ENCODE measurements at places on chromosomes 6 and 20. TPM values are rescaled to one million over a fixed set of nuclear protein-coding genes. Genes with fewer than 3 reads are reported as not detected.
A peak's percentile ranks its signal among the peaks of the same experiment; 100 is the strongest.

- H3K27me3 ChIP-seq = no peaks in the 10 kb centered on the region
- peaks cover 52% of the 10 kb centered on the region for H3K4me1 ChIP-seq
- peaks cover 4% of the 10 kb centered on the region for H3K36me3 ChIP-seq
- no peak overlapping the region for H3K4me3 ChIP-seq
- no peak overlapping the region for H3K27ac ChIP-seq
- DNase-seq = no peak
Measured at GRCh38 chr20:32362901-32363364, 4.8 kb downstream of the ASXL1 start.

Gene OTOR
- not detected for total RNA-seq

DNA sequence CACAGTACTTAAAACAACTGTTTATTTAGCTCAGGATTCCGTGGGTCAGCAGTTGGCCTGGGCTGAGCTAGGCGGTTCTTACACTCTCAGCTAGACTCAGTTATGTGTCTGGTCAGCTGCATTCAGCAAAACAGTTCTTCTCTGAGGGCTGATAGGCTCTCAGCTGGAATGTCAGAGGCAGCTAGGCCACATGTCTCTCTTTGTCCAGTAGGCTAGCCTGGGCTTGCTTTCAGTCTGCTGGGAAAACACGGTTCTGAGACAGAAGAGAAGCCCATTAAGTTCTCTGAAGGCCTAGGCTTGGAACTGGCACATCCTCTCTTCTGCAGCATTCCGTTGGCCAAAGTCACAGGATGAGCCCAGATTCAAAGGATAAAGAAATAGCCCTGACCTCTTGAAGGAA, 65.6 kb downstream of the TULP4 start:
- no peaks in the 10 kb centered on the region for H3K4me1 ChIP-seq
- DNase-seq = no peak
- H3K36me3 ChIP-seq = no peaks in the 10 kb centered on the region
- no peak overlapping the region for H3K4me3 ChIP-seq
- H3K27ac ChIP-seq = no peak overlapping the region

DNA sequence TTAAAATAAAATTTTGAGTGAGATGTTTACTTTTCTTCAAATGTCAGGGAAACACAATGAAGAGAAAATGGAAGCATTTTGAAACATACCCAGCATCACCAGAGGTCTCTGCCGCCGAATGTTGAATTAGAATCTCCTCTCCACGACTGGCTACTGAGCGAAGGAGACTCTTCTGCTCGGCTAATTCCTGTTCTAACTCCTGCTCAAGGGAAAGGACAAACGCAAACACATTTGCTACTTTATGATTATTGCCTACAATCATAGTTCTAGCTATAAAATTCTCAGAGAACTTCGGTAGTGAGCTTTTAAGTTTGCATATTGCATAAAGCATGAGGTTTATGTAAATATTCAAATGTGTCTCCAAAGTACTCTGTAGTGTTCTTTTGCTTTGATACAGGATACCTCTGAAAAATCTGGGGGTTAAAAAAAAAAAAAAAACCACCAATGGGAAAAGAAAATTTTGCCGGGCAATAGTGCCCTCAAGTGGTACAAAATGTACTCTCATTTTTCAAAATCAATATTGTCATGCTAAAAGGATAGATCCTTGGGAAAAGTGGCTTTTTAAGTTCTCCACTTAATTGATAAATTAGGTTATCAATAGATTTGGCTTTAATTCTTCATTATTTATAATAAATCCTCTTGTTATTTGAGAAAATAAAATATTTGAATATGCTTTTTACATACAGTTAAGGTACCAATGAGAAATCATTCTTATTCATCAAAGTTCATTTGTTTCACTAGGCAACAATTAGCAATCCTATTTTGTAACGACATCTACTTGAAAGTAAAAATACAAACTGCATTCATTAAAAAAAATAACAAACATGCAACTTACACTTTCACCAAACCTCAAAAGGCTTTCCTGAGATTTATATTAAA, 369.0 kb downstream of the SYNE1 start:
- DNase-seq = peak; percentile 4
- H3K4me3 ChIP-seq = no peak overlapping the region
- H3K27me3 ChIP-seq = no peaks in the 10 kb centered on the region
- no peaks in the 10 kb centered on the region for H3K36me3 ChIP-seq
- H3K27ac ChIP-seq = no peak overlapping the region

GRCh38 chr6:87407561-87407900, 241 bp upstream of the CFAP206 start:
- peak overlapping the region; percentile 72 for H3K27ac ChIP-seq
- peaks cover 7% of the 10 kb centered on the region for H3K4me1 ChIP-seq
- peak overlapping the region; percentile 89 for H3K4me3 ChIP-seq
- peak; percentile 25 for DNase-seq
- H3K27me3 ChIP-seq = no peaks in the 10 kb centered on the region

Gene CRYBG1
- 32.3 TPM for total RNA-seq
